Natural killer cell (primary cell): ENCODE measurements at places on chromosomes 7 and 10.

DNA sequence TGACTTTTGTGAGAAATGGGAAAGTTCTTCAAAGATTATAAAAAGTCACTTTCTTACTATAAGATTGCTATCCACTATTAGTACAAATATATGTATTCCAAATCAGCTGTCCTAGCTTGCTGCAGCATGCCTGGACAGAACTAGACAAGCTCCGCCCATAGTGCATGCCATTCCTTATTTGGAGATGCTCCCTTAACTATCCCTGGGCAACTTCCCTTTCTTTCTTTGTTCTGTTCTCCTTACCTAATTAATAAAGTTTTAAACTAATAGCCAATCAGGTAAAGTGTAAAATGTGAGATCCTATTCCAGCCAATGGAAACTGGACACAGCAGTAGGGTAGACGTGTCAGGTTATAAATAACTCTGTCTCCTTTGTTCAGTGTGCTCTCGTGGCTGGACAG is 281.9 kb downstream of the CAMK1D start:
- no peak overlapping the region for H3K27ac ChIP-seq
- no peak overlapping the region for H3K4me3 ChIP-seq
- DNase-seq = no peak
- H3K4me1 ChIP-seq = peaks cover 5% of the 10 kb centered on the region
- H3K36me3 ChIP-seq = no peaks in the 10 kb centered on the region

DNA sequence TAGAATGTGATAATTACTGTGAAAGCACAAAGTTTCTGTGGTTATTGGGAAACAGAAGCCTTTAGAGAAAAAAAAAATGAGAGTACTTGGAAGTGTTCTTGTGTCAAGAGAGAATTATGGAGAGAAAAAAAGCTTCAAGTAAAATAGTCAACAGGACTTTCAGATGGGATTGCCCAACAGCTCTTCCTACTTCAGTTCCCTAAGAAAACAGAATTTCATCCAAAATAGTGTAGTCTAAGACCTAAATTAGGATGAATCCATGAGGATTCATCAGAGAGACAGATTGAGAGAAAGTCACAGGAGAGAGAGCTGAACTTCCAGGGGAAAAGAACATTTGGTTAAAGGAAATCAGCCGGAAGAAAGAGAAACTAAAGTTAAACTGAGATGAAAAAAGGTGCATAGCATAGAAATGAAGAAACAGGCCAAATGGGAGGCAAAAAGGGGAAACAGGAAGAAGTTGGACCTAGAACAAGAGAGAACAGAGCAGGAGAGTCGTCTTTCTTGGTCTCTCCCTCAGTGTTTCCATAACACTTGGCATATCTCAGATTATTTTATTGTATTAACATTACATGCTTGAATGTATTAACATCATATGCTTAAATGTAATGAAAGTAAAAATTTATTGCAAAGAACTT is 2.5 kb downstream of the SCIN start:
- H3K36me3 ChIP-seq = no peaks in the 10 kb centered on the region
- H3K4me3 ChIP-seq = no peak overlapping the region
- no peak overlapping the region for H3K27ac ChIP-seq

DNA sequence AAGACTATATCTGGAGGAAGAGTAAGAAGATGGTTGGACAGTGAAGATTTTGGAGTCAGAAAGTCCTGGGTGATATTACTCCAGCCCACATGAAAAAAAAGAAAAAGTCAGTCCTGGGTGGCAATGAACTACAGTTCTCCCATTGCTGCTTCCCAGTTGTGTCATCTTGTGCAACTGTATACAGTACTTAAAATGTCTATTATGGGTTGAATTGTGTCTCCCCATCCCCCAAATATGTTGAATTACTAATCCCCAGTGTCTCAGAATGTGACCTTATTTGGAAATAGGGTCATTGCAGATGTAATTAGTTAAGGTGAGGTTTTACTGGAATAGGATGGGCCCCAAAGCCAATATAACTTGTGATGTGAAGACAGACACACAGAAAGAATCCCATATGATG is 15.6 kb downstream of the SEC23IP start:
- DNase-seq = no peak
- H3K4me3 ChIP-seq = no peak overlapping the region
- H3K27ac ChIP-seq = no peak overlapping the region
- no peaks in the 10 kb centered on the region for H3K4me1 ChIP-seq
- peaks cover 48% of the 10 kb centered on the region for H3K36me3 ChIP-seq

DNA sequence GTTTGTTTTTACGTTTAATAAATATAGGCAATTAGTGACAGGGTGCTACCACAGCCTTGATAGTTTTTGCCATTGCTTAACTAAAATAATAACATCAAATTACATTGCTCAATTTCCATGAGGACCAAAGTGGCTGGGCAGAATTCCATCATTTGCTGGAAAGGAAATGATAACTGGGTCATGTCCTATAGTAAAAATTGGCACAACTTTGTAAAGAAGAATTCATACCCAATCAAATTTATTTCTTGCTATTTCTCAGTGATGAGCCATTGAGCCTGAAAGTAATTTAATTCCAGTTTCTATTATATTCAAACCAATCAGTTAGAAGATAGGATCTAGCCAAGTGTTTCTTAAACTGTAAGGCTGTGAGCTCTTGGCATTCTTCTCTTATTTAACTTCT is 102.2 kb upstream of the CTTNBP2 start:
- no peaks in the 10 kb centered on the region for H3K4me1 ChIP-seq
- H3K4me3 ChIP-seq = no peak overlapping the region
- no peaks in the 10 kb centered on the region for H3K27me3 ChIP-seq
- no peaks in the 10 kb centered on the region for H3K36me3 ChIP-seq

GRCh38 chr7:157785486-157786186 is 448.8 kb downstream of the DNAJB6 start:
- no peaks in the 10 kb centered on the region for H3K27me3 ChIP-seq
- no peaks in the 10 kb centered on the region for H3K36me3 ChIP-seq
- no peak for DNase-seq

DNA sequence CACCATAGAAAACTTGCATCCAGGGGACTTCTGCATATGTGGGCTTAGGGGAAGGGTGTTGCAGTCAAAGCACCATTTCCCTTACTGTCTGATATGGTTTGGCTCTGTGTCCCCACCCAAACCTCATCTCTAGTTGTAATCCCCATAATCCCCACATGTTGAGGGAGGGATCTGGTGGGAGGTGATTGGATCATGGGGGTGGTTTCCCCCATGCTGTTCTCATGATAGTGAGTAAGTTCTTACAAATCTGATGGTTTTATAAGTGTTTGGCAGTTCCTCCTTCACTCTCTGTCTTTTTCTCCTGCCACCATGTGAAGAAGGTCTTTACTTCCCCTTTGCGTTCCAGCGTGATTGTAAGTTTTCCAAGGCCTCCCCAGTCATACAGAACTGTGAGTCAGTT is 177.4 kb downstream of the ADK start:
- H3K4me3 ChIP-seq = no peak overlapping the region
- no peaks in the 10 kb centered on the region for H3K27me3 ChIP-seq
- no peaks in the 10 kb centered on the region for H3K4me1 ChIP-seq
- no peak overlapping the region for H3K27ac ChIP-seq
- H3K36me3 ChIP-seq = no peaks in the 10 kb centered on the region
- DNase-seq = no peak

DNA sequence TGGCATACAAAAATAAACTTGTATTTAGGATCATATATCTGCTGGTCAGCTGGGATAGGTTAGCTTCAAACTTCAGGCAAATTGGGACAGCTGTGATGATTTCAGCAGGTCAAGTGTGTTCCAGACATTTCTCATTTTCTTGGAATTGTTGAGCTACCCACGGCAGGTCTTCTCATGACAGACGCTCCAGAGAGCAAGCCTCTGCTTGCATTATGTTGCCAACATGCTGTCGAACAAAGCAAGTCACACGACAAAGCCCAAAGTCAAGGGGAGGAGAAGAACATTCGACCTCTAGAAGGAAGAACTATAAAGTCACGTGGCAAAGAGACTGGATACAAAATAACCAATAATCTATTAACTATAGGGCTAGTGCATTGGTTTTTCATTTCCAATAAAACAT is 103.5 kb downstream of the RAB18 start:
- H3K36me3 ChIP-seq = no peaks in the 10 kb centered on the region
- H3K27me3 ChIP-seq = no peaks in the 10 kb centered on the region
- no peak for DNase-seq
- no peaks in the 10 kb centered on the region for H3K4me1 ChIP-seq

DNA sequence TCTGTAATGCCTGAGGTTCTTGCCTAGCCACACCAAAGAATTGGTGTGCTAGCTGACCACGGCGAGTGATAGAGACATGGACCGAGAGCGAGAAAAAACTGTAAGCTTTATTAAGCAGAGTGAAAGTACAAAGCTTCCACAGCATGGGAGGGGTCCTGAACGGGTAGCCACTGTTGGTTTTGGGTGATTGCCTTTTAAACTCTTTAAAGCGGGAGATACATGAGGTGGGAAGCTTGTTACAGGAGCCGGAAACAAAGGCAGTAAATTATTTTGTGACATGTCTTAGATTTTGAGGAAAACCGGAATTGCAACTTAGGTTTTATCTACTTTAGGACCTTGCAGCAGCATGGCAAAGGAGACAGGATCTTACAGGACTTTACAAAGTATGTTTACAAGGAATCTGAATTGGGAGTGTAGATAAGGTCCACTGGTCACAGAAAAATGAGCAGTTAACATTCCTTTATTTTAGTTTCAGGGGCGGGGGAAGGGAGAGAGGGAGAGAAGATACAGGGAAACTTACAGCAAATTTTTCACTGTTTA is 252.7 kb upstream of the MBL2 start:
- H3K27me3 ChIP-seq = no peaks in the 10 kb centered on the region
- no peaks in the 10 kb centered on the region for H3K36me3 ChIP-seq
- no peak for DNase-seq
- no peak overlapping the region for H3K27ac ChIP-seq
- no peaks in the 10 kb centered on the region for H3K4me1 ChIP-seq

DNA sequence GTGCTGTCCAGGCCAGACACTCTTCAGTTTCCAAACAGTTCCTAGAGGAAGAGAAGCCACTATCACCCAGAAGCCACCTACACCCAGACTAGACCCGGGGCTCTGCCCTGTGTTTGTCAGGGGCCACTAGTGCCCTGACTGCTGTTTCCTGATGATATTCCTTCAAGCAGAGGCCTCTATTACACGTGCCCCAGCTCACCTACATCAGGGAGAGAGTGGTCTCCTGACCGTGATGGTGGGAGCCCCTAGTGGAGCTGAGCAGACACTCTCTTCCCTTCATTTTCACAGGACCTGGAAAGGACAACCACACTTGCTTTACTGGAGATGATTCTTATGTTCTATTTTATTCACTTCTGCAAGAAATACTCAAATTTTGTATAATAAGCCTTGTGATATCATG is 9.2 kb downstream of the ZNF394 start:
- H3K27ac ChIP-seq = no peak overlapping the region
- no peak overlapping the region for H3K4me3 ChIP-seq
- H3K4me1 ChIP-seq = no peaks in the 10 kb centered on the region
